ENCODE measurements at places on chromosomes 3 and 15. TPM values are rescaled to one million over a fixed set of nuclear protein-coding genes. Genes with fewer than 3 reads are reported as not detected.

- no peak for DNase-seq
These were observed 44.5 kb upstream of the MAGEF1 start for GRCh38 chr3:184756151-184757021.

- DNase-seq = no peak
These were observed 14.8 kb downstream of the ATP10A start for GRCh38 chr15:25848325-25848724.

DNA sequence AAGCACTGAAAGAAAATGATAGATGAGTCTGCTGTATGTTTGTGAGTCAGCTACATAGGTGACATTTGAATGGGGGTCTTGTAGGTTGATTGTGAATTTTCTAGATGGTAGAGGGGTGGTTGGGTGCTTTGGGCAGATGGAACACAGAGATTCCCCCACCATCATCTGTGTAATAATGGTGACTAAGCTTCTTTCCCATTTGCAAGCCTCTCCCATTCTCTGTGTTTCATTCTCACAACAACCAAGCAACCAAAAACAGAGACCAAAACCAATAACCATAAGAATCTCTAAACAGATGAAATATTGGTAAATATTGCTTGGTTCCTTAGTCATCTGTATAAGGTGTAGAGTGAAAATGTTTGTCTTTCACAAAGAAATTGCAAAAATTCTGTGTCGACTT lies 17.8 kb upstream of the UTS2B start:
- no peak for DNase-seq

GRCh38 chr3:1394188-1394587 lies 301.4 kb downstream of the CNTN6 start:
- no peak for DNase-seq

- peak; percentile 47 for DNase-seq
These were observed 70.5 kb upstream of the LIPC start for GRCh38 chr15:58361273-58361759.

DNA sequence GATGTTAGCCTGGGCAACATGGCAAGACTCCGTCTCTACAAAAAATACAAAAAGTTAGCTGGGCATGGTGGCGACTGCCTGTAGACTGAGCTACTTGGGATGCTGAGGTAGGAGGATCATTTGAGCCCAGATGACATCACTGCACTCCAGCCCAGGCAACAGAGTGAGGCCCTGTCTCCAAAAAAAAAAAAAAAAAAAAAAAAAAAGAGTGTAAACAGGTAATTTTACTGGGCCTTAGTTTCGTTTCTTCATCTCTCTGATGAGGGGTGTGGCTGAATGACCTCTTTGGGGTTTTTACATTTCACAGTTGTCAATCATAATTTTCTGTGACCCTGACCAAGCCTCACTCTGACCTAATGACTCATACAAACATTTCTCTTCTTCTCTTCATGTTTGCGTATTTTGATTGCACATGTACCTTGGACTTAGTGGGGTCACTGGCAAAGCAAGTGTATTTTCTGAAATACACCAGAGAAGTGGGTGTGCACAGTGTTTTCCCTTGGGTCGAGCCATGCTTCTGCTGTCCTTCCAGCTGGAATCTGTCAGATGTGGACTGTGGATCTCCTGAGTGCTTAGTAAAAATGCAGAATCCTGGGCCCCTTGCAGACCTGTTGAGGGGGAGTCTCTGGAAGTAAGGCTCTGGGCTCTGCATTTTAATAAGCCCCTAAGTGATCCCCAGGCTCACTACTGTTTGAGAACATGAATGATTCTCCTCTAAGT lies 140.5 kb downstream of the FNDC3B start:
- no peak for DNase-seq

- no peak for DNase-seq
These were observed 72.7 kb upstream of the WNT5A start for GRCh38 chr3:55559500-55560423.

GRCh38 chr15:37095770-37096557 lies 4.4 kb downstream of the MEIS2 start:
- DNase-seq = no peak

GRCh38 chr3:88105325-88105724 lies 44.4 kb upstream of the C3orf38 start:
- DNase-seq = no peak

DNA sequence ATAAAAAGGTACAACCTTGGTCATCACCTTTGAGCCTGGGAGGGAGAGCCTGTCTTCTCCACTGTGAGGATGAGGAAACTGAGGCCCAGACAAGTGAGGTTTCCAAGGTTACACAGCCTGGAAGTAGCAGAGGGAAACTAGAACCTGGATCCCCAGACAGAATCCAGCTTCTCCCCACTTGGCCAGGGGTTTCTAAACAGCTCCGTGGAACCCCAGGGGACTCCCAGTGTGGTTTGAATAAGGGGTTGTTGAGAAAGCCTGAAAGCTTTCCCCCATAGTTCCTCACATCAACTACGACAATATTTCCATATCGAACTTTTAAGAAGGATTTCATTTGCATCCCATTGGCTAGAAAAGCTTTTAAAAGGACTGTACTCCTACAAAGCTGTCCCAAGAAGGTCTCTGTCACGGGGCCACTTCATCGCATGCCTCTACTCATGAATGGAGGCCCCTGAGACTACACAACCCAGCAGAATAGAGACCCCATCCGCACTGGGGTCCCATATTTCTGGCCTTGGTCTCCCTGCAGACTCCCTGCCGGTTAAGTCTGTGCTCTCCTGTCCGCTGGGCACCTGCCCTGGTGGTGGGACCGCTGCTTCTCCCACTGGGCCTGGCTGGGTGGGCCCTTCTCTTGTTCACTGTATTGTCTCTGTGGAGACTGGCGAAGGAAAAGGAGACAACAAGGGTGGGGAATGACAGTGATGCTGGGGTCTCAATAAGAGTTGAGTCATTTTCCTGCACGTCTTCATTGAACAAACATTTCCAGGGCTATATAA lies 178.5 kb downstream of the SMAD6 start:
- DNase-seq = no peak

- DNase-seq = no peak
These were observed 13.7 kb downstream of the FGF7 start for GRCh38 chr15:49436751-49437150.

DNA sequence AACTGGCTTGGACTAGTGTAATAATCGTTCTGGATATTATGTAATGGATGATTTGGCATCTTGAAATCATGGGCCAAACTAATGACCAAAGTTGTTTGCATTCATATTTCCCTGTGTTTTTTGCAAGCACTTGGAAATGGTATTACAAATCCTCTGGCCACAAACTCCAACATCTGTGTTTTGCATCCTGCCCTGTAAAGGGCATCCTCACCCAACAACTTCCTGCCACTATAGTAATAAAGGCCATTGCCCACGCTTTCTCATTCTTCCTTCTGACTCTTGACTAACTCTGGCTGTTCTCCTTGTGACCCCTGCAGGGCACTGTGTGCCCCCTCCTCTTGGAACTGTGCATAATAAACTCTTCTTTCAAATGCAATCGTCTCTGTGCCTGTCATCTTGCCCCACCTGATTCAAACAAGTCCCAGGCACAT lies 25.4 kb upstream of the PSMD6 start:
- DNase-seq = no peak

DNA sequence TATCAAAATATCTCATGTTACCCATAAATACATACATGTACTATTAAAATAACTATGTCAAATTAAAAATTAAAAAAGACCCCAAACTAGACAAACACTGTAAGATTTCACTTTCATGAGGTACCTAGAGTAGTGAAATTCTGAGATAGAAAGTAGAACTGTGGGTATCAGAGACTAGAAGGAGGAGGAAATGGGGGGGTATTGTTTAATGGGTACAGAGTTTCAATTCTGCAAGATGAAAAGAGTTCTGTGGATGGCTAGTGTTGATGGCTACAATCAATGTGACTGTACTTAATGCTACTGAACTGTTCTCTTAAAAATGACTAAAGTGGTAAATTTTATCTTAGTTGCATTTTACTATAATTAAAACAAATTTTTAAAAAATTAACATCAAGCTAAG lies 36.6 kb downstream of the RFX7 start:
- DNase-seq = no peak

GRCh38 chr15:93617443-93617842 lies 528.4 kb upstream of the RGMA start:
- DNase-seq = no peak

GRCh38 chr15:82530006-82530405 lies 10.3 kb downstream of the RPS17 start:
- DNase-seq = no peak

DNA sequence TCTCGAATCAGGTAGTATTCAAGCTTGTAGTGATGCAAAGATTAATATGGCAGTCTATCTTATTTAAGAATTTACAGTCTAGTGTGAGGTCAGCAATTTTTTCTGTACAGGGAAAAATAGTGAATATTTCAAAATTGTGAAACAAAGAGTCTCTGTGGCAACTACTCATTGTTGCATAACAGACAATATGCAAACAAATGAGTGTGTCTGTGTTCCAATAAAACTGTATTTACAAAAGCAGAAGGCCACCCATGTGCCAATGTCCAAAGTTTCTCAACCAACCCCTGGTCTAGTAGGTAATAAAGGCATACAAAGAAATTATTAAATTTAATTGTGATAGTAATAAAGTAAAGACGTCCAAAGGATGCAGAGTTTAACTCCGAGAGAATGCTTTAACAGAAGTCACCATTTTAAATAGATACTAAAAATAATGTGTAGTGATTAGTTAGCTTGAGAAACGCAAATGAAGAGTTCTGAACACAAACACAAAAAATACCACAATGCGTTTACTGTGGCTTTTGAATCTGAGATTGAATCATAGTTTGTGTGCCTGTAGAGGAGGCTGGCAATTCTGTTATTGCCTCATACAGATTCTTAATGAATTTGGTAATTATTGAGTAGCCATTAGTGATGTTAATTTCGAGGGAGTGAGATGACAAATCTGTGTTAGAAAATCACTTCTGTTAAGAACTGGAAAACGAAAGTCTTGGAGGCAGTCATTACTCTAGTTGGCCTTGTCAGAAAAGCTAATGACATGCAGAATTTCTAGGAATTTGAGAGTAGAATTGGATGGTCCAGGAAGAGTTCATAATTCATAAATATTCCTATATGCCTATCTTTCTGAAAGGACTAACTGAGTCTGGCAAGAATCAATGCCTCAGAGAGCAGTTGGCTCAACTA lies 48.7 kb downstream of the CADM2 start:
- DNase-seq = no peak

- no peak for DNase-seq
These were observed 4.2 kb downstream of the TWF2 start for GRCh38 chr3:52234516-52235447.

DNA sequence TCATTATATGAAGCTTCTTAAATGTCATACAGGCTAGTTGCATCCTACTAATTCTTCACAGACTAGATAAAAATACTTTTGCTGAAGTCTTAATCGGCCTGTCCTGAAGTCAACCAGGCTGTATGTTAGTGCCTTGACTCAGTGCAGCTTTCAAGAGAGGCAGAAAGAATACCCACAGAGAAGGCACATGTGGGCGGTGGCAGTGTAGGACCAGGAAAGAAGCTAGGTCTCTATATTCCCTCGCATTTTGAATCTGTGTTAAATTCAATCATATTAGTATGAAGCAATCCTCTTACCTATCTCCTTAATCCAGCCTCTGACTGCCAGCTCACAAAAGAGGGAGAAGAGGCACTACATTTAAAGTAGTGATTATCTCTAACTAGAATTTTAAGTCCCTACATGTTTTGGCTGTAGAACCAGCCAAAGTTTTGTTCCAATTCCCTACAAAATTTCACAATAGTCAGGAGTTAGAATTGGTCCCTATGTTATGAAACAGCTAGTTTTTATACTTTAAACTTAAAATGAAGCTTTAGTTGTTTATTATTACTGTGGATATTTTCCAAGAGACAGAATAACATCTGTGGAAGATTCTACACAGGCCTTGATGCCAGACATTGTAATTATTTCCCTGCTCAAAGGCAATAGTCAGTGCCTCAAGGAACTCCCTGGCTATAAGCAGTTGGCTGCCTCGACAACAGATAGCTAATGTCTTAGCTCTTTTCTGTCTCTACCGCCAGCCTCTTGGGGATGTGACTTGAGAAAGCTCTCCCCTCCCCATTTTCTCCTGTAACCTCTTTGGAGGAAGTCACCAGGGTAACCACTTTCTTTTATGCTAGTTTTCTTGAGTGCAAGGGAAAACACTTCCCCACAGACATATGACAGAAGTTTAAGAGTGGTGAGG lies 31.9 kb downstream of the CRTC3 start:
- peak; percentile 66 for DNase-seq

DNA sequence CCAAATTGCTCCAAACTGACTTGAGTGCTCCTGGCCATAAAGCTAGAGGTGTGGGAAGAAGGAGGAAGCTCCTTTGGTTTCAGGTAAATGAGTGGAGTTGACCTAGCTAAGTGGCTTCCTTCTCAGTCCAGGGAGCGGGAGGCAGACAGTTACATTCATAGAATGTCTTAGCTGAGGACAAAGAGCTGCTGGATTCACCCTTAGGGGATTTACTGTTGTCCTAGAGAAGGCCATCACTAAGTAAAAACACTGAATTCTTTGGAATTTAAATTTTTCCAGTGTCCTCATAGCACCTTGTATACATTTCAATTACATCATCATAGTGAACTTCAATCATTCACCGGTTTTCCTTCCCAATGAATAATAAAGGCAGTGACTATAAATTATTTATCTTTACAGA lies 27.3 kb upstream of the NANOGP8 start:
- DNase-seq = no peak

DNA sequence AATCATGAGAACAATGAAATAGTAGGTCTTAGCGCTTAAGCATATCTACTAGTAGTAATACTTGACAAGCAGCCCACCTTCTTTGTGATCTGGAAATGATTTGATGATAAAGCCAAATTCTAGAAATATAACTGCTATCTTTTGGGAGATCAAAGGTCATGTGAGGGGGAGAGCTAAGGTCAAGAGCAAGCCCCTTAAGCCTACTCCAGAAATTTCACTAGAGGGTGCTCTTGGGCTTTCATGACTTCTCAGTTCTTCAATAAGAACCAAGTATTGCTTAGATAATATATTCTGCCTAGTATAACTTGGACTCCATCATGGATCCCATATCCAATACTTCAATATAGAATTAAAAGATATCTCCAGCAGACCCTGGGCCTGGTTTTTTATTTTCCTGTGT lies 319.6 kb downstream of the ZBTB20 start:
- no peak for DNase-seq

DNA sequence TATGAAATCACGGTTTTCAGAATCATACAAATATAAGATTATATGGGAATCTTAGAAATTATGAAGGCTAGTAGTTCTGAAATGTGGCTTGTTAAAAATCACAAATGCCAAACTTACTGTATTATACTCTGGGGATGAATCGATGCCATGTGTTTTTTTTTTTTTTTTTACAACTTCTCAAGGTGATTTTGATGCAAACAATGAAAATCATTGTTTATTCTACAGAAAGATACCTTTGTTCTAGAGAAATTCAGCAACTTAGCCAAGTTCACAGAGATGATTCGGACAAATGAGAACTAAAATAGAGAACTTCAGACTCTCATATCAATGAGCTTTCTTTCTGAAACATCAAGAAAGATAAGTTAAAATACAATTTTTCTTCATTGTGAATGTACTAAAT lies 92.0 kb downstream of the ZPLD1 start:
- DNase-seq = no peak

- no peak for DNase-seq
These were observed 465.2 kb upstream of the TPRG1 start for GRCh38 chr3:188706599-188706998.

The IQCF5 gene
- not detected for polyA plus RNA-seq

The KCNMB2 gene
- 9.0 TPM for polyA plus RNA-seq

The BFSP2 gene
- not detected for polyA plus RNA-seq

The SLC6A20 gene
- polyA plus RNA-seq = 0.15 TPM

The AQP9 gene
- polyA plus RNA-seq = 0.12 TPM

The TGM5 gene
- polyA plus RNA-seq = 0.08 TPM

The SOX14 gene
- polyA plus RNA-seq = not detected

The SPATA12 gene
- 0.08 TPM for polyA plus RNA-seq

The ATP13A5 gene
- polyA plus RNA-seq = 0.88 TPM

The TLNRD1 gene
- 14.3 TPM for polyA plus RNA-seq

The ACKR2 gene
- 0.49 TPM for polyA plus RNA-seq

The GRIP2 gene
- 30.7 TPM for polyA plus RNA-seq

The SYNPR gene
- not detected for polyA plus RNA-seq

Data from hindlimb muscle (tissue), 1 donor.